ENCODE measurements at places on chromosomes 13 and 19. TPM values are rescaled to one million over a fixed set of nuclear protein-coding genes. Genes with fewer than 3 reads are reported as not detected.

- DNase-seq = no peak
Observed at GRCh38 chr19:660793-661426, 2.1 kb downstream of the RNF126 start.

GRCh38 chr19:17761148-17761547 is 9.9 kb downstream of the FCHO1 start:
- DNase-seq = no peak

GRCh38 chr13:110971486-110971885 is 56.6 kb upstream of the ANKRD10 start:
- DNase-seq = no peak

DNA sequence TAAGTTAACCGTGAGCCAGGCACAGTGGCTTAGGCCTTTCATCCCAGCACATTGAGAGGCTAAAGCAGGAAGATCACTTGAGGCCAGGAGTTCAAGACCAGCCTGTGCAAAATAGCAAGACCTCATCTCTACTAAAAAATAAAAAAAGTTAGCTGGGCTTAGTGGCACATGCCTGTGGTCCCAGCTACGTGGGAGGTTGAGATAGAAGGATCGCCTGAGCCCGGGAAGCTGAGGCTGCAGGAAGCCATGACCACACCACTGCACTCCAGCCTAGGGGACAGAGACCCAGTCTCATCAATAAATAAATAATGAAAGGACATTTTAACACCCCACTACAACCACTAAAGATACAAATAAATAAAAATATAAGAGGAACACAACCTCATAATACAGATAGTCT is 21.6 kb downstream of the LSM14A start:
- no peak for DNase-seq

- peak; percentile 65 for DNase-seq
Observed at GRCh38 chr19:10952809-10953208, 8.0 kb upstream of the SMARCA4 start.

Gene CRX
- total RNA-seq = not detected

Gene KISS1R
- not detected for total RNA-seq

- DNase-seq = no peak
Observed at GRCh38 chr13:50170447-50171037, 155.3 kb downstream of the KCNRG start.

Gene SYCN
- total RNA-seq = not detected

Gene TEX26
- not detected for total RNA-seq

Gene LILRB4
- total RNA-seq = 3.1 TPM

DNA sequence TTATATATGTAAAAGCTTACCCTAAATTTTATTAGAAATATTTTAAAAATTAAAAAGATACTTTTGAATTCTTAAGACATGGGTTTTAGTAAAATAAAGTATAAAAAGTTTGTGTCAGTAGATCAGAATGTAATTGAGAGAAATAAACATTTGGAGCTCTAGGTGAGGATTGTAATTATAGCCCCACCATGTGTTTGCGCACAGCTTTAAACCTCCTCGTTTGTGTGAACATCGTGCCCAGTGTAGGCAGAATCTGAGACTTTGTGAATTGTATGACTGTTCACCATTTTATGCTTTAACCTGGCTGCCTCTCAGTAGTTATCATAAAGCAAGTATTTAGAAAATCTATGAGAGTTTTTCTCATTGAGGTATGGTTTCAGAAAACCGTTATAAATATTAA is 29.1 kb downstream of the CUL4A start:
- no peak for DNase-seq

GRCh38 chr13:41590122-41590521 is 132.8 kb downstream of the RGCC start:
- DNase-seq = no peak

DNA sequence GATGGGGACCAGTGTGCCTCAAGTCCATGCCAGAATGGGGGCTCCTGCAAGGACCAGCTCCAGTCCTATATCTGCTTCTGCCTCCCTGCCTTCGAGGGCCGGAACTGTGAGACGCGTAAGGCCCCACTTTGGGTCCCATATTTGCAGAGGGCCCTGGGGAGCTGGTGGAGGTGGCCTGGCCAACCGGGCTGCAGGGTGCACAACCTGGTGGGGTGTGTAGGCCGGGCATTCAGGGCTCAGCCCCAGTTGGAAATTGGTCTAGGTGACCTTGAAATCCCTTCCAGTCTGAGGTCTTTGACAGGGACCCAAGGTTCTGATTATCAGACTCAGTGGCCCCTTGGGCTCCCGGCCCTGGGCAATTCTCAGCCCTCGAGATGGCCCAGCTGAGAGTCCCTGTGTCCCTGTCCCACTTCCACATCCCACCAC is 8.3 kb downstream of the F7 start:
- DNase-seq = peak; percentile 36

Gene CUL4A
- 86.8 TPM for total RNA-seq

DNA sequence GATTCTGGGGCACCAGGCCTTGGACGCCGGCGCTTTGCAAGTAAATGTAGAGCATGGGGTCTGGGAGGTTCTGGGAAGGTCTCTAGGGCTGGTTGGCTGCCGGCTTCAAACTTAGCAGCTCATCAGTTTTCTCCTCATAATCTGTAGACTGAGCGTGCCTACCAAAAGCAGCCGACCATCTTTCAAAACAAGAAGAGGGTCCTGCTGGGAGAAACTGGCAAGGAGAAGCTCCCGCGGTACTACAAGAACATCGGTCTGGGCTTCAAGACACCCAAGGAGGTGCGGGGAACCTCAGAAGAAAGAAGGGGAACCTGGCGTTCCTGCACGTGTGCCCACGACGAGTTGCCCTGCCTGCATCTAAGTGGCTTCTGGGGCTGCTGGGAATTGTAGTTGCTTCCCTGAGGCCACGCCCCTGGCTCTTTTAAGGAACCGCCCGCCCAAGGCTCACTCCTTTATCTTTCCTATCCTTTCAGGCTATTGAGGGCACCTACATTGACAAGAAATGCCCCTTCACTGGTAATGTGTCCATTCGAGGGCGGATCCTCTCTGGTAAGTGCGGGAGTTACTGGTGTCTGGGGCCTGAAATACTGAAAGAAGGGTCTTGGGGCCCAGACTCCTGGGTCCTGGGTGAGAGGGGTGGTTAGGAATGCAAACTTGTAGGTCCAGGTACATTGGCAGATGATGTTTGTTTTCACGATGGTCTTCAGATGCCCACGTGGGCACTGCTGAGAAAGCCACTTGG is 984 bp downstream of the RPS11 start:
- DNase-seq = peak; percentile 76

DNA sequence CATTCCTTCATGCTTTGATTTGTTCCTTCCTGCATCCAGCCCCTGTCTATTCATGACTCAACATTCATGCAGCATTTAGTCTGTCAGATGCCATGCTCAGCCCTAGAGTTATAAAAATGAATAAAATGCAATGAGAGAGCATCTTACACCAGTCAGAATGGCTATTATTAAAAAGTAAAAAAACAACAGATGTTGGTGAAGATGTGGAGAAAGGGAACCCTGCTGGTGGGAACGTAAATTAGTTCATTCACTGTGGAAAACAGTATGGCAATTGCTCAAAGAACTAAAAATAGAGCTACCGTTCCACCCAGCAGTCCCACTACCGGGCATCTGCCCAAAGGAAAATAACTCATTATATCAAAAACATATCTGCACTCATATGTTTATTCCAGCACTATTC is 70.0 kb upstream of the GTF3A start:
- DNase-seq = no peak

Gene IGSF23
- not detected for total RNA-seq

DNA sequence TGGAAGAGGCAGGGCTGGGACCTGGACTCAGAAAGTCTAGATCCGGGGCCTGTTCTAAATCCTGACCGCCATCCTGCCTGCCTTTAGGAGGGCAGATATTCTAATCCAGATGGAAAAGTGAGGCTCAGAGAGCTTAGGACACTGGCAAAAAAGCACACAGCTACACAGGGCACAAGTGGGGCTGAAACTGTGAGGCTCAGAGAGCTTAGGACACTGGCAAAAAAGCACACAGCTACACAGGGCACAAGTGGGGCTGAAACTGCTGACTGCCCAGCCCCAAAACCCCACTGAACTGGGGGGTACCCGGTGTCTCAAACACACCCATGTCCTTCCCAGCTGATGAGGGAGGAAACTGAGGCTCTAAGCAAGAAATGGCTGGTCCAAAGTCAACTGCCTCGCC is 2.0 kb downstream of the AKT1S1 start:
- DNase-seq = no peak

Gene SPINT2
- 286 TPM for total RNA-seq

DNA sequence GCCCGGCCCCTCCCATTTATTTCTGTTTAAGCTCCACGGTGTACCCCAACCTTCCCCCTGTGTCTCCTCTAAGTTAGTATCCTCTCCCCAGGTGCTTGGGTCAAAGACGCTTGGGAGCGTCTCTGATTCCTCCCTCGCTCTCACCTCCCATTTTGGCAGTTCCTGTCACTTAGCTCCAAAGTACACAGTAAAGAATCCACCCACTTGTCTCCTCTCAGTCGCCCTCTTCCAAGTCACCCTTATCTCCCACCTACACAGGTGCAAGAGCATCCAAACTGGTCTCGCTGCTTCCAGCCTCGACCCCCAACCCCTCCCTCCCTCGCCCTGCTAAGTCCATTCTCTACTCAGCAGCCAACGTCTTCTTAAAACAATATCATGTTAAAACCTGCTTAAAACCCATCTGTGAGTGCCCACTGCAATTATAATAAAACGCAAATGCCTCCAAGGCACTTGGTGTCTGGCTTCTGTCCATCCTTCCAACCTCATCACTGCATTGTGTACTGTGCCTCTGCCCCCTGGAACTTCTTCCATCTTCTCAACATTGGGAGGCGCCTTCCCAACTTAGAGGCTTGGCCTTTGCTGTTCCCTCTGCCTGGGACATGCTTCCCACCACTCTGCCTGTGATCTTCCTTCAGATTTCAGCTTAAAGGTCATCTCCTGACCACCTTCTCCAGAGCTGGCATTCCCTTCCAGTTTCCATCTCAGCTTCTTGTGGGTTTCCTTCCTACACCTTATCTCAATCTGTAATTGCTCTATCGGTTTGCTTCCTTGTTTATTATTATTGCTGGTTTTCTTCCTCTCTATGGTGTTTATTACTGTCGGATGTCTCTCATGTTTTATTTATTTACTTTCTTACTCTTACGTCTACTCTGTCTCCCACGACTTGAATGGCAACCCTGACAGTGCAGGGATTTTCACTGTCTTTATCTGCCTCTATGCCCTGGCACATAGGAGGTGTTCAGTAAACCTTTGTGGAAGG is 9.5 kb upstream of the KLK14 start:
- DNase-seq = no peak

Gene MYO1F
- total RNA-seq = 20.6 TPM

- DNase-seq = no peak
Observed at GRCh38 chr13:47628666-47629065, 372.4 kb downstream of the SUCLA2 start.

- peak; percentile 87 for DNase-seq
Observed at GRCh38 chr19:8252922-8253589, 43.9 kb downstream of the CERS4 start.

DNA sequence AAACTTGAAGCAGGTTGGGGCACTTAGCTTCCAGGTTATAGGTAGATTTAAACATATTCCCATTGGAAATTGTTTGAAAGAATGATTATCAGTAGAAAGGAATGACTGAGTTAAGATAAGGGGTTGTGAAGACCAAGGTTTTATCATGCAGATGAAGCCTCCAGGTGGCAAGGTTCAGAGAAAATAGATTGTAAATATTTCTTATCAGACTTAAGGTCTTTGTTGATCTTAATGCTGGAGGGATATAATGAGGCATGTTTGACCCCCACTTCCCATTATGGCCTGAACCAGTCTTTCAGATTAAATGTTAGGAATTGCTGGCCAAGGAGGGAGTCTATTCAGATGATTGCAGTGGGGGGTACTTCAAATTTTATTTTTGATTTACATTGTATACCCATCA is 1486.5 kb upstream of the PRR20A start:
- no peak for DNase-seq

DNA sequence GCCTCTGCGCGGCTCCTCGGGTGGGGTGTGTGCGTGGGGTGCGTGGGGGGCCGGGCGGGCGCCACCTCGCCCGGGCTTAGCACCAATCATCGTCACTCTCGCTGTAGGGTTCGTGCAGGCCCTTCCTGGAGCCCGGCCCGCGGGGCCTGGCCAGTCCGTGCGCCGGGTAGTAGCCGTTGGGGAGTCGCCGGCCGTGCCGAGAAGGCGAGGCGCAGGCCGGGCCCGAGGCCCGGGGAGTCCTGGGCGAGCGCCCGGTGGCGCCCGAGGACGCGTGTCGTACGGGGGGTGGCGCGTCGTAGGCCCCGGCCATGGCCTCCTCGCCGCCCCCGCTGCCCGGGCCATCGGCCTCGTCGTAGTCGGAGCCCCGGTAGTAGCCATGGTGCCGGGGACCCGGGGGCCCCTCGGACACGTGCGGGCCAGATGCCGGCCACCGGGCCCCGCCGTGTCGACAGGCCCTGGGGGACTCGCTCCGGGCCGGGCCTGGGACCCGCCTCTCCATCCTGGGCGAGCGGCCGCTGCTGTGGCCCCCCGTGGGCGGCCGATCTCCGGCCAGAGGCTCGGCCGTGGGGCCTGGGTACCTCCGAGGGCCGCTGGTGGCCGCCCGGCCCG is 57.1 kb downstream of the IER2 start:
- no peak for DNase-seq

- no peak for DNase-seq
Observed at GRCh38 chr13:108755083-108755482, 125.7 kb downstream of the MYO16 start.

DNA sequence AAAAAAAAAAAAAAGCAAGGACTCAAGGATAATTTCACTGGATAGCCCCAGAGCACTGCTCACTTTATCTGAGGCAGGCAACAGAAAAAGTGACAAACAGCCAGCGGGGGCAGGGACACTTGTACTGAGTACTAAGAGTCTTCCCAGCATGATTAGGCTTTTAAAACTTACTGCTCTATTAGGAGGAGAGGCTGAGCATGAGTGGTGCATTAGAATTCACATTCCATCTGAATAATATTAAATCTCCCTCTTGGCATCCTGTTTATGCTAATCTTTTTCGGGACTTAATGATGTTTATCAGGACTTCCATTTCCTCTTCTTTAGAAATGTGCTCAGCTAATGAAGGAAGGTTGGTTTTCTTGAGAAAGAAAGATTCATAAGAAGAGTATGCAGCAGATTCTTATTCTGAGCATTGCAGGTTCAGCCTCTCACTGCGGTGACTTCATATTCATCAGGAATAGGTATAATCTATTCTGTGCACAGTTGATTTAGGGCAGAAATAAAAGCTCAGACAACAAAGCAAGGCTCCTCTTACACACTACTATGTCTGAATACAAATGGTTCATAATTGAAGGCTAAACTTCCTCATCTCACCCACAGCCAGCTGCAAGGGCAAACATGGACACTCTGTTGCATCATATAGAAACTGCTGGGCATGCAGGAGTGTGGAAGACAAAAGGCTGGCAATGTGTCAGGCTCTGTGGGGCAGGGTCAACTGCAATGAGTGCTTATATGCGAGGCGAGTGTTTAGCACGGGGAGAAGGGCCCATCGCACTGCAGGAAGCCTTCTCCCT is 107.0 kb downstream of the KL start:
- DNase-seq = no peak

Gene WDR87
- total RNA-seq = not detected

GRCh38 chr13:38166116-38166515 is 183.5 kb upstream of the UFM1 start:
- DNase-seq = no peak

Gene OVOL3
- not detected for total RNA-seq

All from ureter (tissue), 1 donor.